Activated CD4-positive, alpha-beta T cell treated with anti-CD3 and anti-CD28 coated beads for 36 hours (primary cell): ENCODE measurements at places on chromosomes 2 and 18.

- peak; percentile 65 for DNase-seq
Measured at GRCh38 chr2:241762933-241763369, 13.7 kb upstream of the GAL3ST2 start.

DNA sequence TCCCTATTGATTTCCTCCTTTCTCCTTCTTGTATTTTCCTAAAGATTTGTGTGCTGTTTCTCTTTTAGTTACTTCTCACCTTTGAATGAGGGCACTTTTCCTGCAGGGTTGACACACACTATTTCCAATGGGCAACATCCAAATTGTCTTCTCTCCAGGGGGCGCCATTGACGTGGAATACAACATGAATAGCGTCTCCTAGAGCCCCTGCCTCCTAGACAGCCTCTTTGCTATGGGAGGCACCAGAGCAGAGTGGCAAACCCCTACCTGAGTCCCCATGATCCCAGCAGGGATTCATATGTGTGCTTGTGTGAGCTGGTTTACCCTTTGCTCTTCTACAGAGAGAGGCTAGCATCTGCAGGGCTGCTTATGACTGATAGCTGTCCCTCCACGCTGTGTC lies 61.3 kb upstream of the ITSN2 start:
- peak; percentile 80 for DNase-seq

DNA sequence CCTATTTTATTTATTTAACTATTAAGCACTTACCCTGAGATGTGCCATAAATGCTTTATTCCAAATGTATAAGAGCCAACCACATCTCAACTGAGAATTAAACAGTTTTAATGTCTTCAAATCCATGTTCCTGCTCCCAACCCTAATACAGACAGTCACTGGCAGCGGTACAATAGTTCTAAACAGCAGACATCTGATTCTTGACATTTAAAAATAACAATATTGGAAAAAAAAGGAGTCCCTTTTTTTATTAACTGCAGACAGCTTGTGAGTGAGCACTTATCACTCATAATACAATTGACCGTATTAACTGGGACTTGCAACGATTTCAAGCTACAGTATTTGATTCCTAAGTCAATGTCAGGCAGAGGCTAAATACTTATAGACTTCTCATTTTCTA lies 424.6 kb downstream of the TGIF1 start:
- no peak for DNase-seq

- no peak for DNase-seq
Measured at GRCh38 chr2:157672129-157672528, 43.5 kb upstream of the ACVR1C start.

- no peak for DNase-seq
Measured at GRCh38 chr18:61546590-61546989, 213.4 kb downstream of the CDH20 start.

DNA sequence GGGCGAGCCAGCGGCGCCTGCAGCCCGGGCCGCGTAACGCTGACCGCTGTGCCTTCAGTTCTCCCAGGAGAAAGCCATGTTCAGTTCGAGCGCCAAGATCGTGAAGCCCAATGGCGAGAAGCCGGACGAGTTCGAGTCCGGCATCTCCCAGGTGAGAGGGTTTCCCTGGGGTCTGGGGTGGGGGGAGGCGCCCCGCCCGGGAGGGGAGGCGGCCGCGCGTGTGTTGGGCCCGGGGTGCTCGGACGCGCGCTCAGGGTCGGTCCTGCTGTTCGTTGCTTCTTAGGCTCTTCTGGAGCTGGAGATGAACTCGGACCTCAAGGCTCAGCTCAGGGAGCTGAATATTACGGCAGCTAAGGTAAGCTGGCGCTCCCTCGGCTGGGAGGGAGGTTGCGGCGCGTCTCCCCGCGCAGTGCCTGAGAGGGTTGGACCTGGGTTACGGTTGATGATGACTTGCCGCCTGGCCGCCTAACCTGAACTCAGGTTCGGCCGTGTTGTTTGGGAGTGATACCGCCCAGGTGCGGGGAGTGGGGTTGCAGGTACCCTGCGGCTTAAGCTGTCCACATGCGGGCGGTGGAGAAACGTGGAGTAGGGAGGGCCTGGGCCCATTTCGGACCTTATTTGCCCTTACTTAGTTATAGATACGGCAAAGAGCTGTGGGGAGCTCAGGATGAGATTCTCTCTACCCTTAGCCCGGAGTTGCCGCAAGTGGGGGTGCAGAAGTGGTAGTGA lies 638 bp downstream of the RPS7 start:
- DNase-seq, result peak; percentile 45

DNA sequence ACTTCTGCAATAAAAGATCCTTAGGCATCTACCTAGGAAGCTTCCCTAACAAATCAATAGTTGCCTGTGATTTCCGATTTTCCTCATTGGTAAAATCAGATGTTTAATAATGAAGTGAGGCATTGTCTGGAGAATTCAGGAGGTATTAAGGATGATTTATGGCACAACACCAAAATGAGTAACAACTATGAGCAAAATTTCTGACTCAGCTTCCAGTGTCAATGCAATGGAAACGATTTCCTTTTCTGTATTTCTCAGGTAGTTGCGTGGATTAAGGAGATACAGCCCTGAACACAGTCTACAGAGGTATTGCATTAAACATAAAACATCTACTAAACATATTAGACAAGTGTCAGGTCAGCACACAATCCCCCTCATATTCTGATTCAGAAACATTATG lies 99.5 kb downstream of the EPB41L3 start:
- DNase-seq, result no peak

- DNase-seq, result peak; percentile 22
Measured at GRCh38 chr2:152097801-152098495, 896 bp downstream of the CACNB4 start.

DNA sequence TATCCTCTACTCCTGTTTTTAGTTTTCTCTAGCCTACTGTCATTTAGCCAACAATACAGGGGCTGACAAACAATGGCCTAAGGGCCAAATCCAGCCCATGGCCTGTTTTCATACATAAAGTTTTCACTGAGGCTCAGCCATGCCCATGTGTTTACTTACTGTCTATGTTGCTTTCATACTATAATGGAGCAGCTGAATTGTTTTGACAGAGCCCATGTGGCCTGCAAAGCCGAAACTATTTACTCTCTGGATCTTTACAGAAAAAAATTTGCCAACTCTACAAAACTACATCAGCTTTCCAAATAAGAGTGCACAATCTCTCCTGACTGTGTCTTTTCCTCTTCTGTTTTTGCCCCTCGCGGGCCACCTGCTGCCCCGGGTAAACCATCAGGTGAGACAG lies 24.0 kb downstream of the LGALSL start:
- DNase-seq, result no peak

GRCh38 chr2:37856101-37856751 lies 68.9 kb upstream of the RMDN2 start:
- DNase-seq, result no peak

DNA sequence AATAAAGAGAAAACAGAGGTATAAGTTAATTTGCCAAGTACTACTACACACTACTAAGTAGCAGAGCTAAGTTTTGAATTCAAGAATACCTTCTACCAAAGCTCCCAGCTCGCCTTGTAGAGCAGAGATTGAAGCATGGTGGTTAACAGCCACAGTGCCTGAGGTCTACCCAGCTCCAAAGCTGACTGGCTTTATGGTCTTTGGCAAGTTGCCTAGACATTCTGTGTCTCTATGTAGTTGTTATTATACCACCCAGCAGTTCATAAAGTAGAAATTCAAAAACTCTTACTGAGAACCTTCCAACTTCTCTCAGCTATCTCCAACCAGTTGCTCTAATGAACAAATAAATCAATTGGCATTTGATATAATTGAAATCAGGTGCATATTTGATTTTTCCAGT lies 87.8 kb downstream of the PDE11A start:
- DNase-seq, result no peak

- DNase-seq, result no peak
Measured at GRCh38 chr2:99701503-99701902, 211.7 kb upstream of the REV1 start.

- DNase-seq, result no peak
Measured at GRCh38 chr2:226325526-226325925, 474.1 kb downstream of the IRS1 start.

DNA sequence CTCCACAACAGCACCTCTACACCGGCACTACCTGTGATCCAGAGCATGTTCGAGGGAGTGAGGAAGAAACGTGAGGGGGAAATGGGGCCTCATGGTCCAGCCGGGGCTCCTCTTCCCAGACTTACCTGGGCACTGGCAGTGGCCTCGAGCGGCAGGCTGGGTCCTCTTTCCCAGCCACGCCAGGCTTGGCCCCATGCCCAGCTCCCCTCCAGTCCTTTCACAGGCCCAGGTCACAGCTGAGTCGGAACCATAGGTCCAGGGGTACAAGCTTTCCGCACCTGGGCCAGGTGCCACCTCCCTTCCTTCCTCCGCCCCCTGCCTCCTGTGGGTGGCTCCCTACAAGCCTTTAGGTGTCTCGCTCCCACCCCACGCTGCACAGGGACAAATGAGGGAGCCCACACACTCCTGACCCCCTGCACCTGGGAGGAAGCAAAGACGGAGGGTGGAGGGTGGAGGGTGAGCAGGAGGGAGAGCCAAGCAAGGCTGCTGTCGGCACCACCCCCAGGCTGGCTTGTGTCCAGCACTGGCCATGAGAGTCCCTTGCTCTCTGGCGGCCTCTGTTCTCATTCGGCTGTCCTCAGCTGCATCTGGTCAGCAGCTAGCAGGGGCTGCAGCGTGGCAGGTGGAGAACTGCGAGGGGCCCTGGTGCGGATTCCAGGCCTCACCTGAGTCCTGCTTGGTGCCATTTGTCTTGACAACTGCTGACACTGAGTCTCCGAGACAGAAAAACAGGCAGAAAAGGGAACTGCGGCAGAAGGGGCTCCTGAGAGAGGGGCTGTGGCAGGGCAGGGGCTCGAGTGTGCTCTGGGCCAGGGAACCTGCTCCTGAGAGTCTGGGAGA lies 26.8 kb downstream of the ADRA2B start:
- DNase-seq, result no peak

GRCh38 chr18:78934551-78935225 lies 44.9 kb upstream of the SALL3 start:
- DNase-seq, result no peak

DNA sequence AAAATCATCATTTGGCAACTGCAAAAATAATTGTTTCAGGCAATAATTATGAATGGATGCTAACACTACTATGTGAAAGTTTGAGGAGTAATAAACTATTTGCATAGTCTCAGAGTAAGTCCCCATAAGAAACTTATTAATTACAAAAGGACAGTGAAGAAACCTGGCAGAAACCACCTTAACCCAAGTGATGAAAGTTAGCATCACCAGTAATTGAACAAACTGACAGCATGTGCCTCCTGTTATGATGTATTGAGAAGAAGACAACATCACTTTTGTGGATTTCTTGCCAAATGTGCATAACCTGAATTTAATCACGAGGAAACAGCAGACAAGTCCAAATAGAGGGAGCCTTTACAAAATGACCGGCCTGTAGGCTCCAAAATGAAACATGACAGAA lies 183.3 kb upstream of the SP5 start:
- DNase-seq, result no peak

DNA sequence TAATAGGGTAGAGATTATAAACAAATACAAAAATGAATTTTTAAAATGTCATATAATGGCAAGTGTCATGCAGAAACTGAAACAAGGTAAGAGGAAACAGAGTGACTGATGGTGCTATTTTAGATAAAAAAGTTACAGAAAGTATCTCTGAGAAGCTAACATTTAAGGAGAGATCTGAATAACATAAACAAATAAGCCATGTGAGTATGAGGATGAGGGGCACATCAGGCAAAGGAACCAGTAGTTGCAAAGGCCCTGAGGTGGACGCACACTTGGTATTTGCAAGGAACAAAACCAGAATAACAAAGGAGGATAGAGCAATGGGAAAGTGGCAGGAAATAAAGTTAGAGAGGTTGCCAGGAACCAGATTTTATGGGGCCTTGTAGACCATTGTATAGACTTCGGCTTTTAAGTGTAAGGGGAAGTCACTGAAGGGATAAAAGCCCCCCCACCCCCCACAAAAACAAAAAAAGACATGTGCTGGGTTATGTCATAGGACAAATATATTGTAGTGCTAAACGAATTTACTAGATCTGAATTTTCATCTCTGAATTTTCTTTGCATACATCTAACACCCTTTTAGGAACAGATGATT lies 159.2 kb downstream of the DTNB start:
- no peak for DNase-seq

DNA sequence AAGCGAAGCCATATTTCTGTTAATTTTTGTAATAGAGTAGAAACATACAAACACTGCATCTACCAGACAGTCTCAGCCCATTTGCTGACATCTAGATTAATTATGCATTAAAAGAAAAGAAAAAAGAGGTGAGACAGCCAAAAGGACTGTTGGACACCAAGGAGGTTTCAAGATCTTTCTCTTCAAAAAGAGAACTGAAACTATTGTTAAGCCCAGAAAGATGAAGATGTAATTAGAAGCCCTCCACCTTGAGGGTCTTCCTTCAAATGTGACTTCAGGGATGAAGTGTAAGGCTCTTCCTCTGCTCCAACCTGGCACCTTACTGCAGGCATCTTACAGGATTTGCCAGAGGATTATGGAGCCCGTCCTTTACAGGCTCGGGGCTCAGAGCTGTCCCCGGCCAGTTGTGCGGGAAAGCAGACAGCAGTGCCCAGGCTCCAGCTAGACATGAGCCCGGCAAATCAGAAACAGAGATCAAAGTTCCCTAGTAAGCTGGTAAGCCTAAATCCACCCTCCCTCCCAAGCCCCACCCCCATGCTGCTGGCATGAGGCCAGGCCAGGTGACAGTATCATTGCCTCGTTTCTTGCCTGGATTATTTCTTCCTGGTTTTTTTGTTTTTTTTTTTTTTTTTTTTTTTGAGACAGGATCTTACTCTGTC lies 38.9 kb downstream of the ADI1 start:
- DNase-seq, result peak; percentile 23

- no peak for DNase-seq
Measured at GRCh38 chr2:205814039-205814364, 131.7 kb downstream of the NRP2 start.

- no peak for DNase-seq
Measured at GRCh38 chr2:181621779-181622490, 35.0 kb downstream of the CERKL start.

GRCh38 chr2:10520926-10521325 lies 72.8 kb upstream of the ODC1 start:
- no peak for DNase-seq

GRCh38 chr2:99261242-99261641 lies 5.8 kb upstream of the LYG2 start:
- no peak for DNase-seq

- no peak for DNase-seq
Measured at GRCh38 chr2:185522472-185522871, 216.1 kb upstream of the FSIP2 start.

DNA sequence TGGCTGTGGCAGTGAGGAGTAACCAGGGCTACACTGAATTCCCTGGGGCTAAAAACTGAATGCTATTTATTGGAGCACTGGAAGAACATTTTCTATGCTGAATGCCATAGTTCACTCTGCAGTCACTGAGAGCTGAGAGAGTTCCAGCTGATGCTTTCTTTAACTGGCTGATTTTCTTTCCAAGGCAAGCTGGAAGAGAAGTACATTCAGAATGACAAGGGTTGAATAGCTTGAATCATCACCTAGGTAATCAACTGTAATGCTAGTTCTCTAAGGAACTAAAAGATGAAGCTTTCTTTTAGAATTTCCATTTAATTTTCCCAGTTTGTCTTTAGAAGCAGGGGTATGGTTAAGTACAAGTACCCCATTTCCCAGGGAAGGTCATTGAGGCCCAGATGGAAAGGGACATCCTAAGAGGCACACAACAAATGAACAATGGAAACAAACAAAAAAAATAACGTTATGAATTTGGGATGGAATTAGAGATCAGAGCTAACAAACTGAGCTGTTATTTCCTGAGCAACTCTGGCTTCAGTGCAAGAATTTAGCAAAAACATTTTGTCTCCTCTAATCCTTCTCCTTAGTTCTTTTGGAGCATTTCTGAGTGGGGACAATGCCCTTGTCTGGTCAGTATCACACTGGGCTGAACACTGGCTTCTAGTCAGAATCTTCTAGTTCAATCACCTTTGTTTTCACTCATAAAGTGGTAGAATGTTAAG lies 132.8 kb upstream of the REG3A start:
- no peak for DNase-seq
